Right atrium auricular region (tissue), 2 donors: ENCODE measurements at places on chromosomes 2 and 18. TPM values are rescaled to one million over a fixed set of nuclear protein-coding genes. Genes with fewer than 3 reads are reported as not detected.

GRCh38 chr2:147998203-147998602 is 22.3 kb downstream of the ORC4 start:
- no peak overlapping the region for H3K27ac ChIP-seq
- no peak for DNase-seq
- no peak overlapping the region for H3K4me3 ChIP-seq
- H3K4me1 ChIP-seq = no peaks in the 10 kb centered on the region

- no peaks in the 10 kb centered on the region for H3K27me3 ChIP-seq
- no peak for DNase-seq
- H3K4me1 ChIP-seq = no peaks in the 10 kb centered on the region
- no peak overlapping the region for H3K27ac ChIP-seq
- H3K4me3 ChIP-seq = no peak overlapping the region
- H3K36me3 ChIP-seq = no peaks in the 10 kb centered on the region
These were observed 298.3 kb downstream of the KCNS3 start for GRCh38 chr2:18176679-18177215.

DNA sequence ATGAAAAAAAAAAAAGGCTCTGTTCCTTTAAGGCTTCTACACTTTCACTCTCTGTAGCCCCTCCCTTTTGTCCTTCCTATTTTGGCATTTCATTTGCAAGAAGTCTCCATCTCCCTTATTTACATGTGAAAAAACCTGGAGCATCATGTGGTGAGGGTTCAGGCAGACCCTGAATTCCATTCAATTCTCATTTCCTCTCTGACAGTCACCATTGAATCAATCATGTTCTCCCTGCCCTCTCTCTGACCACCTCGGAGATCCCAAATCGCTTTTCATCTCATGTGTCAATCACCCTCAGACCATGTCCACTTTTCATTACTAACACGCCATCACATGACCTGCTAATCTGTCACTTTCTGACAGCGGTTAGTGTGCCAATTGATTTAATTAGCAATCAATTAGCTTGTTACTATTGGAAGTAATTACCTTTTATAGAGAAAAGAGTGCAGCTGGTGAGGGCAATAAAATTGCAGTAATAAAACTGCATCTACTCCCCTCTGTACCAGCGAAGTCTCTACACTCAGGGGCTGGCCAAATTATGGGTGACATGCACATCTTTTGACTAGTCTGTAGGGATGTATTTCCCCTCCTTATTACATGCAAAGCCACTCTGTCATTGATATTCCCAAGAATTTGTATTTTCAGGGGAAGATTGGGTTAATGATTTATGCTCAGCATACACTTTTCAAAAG is 317.4 kb downstream of the EN1 start:
- no peak for DNase-seq
- no peak overlapping the region for H3K4me3 ChIP-seq
- H3K36me3 ChIP-seq = no peaks in the 10 kb centered on the region

Gene POMC
- total RNA-seq = 9.0 TPM

DNA sequence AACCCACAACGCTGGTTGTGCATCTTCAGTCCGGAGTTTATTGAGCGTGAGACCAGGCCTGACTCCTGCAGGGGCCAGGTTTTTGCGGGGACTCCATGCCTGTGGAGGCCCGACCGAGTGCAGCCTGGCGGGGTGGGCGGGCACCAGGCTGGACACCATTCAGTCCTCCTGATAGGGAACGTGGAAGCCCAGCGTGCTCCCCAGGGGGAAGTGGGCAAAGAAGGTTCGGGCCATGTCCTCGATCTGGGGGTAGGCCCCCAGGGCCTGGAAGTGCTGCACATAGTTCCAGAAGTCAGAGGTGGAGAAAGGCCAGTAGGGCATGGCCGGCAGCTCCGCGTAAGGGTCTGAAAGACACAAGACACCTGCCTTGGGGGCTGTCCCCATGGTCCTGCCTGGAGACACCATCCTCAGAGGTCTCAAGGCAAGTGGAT is 1.4 kb downstream of the OTOS start:
- peaks cover 19% of the 10 kb centered on the region for H3K4me1 ChIP-seq
- H3K4me3 ChIP-seq = no peak overlapping the region
- DNase-seq = no peak
- H3K27ac ChIP-seq = no peak overlapping the region
- H3K36me3 ChIP-seq = no peaks in the 10 kb centered on the region
